ENCODE measurements at places on chromosomes 2 and 18.
A peak's percentile ranks its signal among the peaks of the same experiment; 100 is the strongest.

DNA sequence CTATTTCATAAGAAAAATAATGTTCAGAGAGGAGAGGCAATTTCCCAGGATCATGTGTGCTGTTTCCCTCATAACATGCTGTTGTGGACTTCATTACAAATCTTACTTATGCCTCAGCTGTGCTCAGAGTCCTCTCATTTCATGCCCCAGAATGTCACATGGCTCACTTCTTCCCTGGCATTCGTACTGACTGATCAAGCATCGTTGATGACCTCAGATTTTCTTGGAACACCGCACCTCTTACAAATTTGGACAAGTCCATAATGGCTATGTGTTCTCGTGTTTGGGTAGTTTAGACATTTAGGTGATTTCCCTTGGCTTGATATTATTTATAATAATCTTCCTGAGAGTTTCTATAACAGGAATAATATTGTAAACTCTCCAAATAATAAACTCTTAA lies 32.9 kb downstream of the SERPINB7 start:
- DNase-seq = no peak

GRCh38 chr2:102622646-102623045 lies 3.3 kb downstream of the SLC9A2 start:
- DNase-seq = no peak

DNA sequence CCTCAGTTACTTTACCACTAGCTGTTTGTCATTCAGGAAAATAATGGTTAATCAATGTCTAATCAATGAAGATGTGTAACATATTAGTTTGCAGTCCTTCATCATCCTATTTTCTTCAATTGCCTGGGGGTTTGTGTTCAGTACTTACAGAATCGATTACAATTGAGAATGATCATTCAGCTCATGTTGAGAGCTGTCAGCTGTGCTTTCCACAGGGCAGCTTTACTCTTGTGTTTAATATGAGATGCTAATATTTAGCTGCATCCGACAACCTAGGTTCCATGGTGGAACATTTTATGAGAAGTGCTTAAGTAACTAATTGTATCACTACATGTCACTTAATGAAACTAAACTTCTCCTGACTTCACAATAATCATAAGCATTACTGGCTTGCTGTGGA lies 191.9 kb downstream of the GRB14 start:
- no peak for DNase-seq

- DNase-seq = no peak
Measured at GRCh38 chr2:174135981-174136380, 112.4 kb downstream of the OLA1 start.

- peak; percentile 71 for DNase-seq
Measured at GRCh38 chr2:207502577-207503198, 27.1 kb upstream of the CREB1 start.
